ENCODE measurements at places on chromosomes 1 and 21.

- DNase-seq = no peak
Observed at GRCh38 chr1:41848216-41848952, 70.3 kb downstream of the HIVEP3 start.

- no peak for DNase-seq
Observed at GRCh38 chr1:214603819-214604252, 841 bp downstream of the CENPF start.

GRCh38 chr1:162463021-162463420, 34.6 kb upstream of the UHMK1 start:
- DNase-seq = no peak

DNA sequence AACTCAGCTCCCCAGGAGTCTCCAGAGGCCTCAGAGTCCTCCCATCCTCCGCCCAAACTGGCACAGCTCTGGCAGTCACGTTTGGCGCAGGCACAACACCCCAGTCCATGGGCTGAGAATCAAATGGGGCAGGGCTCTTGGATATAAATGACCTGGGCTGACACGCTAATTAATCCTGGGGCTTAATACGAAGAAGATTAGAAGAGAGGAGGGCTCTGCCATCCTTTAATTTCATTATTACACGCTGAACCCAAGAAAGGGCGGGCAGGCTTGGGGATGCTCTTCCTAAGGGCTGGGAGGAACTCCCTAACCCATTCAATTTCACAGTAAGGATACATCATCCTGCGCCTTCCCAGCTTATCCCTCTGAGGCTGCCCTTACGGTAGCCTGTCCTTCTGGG, 2.4 kb downstream of the GRIK3 start:
- DNase-seq = no peak

DNA sequence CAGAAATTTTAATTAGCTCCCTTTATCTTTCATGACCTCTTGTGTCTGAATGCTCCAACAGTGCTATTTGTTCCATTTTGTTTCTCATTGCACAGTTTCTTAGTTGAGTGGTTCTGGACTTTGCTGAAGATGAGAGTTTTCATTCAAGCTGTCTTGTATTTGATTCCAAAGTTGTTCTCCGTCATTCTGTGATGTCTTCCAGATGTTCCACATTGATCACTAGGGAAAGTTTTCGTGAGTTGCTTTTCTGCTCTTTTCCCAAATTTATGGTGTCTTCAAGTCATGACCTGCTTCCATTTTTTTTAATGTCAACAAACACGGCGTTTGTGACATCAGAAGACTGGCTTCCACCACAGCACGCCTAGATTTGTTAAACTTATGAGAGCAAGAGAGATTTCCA, 575.5 kb downstream of the MRPL39 start:
- DNase-seq = no peak

DNA sequence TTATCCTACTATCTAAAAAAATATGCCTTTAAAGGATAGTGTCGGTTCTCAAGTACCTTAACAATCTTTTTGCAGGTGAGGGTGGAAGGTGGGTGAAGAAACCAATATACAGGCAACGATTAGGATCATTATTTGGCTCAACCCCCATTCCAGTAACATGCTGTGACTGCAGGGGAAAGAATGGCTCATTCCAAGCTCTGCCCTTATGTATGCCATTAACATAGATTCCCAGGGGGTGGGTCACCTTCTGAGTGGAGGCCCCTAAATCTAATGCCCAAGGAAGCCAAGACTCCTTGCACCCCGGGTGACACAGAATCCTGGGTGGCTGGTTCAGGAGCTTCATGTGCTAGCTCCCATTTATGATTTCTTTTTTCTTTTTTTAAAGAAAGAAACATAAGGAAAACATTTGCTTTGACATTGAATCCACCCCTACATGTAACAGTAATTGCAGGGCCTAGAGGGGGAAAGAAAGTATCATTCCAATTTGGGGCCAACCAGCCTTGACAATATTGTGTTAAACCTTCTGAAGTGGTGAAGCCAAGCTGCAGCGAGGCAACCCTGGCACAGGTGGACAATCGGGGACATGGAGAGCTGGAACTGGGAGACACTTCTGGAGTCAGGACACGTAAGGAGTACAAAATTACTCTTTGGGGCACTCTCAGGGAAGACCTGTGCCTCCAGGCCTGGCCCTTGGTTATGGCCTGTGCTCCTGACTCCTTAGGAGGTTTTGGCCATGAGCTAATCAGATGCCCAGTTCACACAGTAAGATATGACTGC, 200.3 kb downstream of the PBX1 start:
- DNase-seq = no peak

GRCh38 chr1:67333603-67334002, 25.9 kb downstream of the IL12RB2 start:
- no peak for DNase-seq

GRCh38 chr1:240189386-240189989, 97.8 kb downstream of the FMN2 start:
- no peak for DNase-seq

- no peak for DNase-seq
Observed at GRCh38 chr1:119114786-119115185, 25.7 kb downstream of the WARS2 start.

DNA sequence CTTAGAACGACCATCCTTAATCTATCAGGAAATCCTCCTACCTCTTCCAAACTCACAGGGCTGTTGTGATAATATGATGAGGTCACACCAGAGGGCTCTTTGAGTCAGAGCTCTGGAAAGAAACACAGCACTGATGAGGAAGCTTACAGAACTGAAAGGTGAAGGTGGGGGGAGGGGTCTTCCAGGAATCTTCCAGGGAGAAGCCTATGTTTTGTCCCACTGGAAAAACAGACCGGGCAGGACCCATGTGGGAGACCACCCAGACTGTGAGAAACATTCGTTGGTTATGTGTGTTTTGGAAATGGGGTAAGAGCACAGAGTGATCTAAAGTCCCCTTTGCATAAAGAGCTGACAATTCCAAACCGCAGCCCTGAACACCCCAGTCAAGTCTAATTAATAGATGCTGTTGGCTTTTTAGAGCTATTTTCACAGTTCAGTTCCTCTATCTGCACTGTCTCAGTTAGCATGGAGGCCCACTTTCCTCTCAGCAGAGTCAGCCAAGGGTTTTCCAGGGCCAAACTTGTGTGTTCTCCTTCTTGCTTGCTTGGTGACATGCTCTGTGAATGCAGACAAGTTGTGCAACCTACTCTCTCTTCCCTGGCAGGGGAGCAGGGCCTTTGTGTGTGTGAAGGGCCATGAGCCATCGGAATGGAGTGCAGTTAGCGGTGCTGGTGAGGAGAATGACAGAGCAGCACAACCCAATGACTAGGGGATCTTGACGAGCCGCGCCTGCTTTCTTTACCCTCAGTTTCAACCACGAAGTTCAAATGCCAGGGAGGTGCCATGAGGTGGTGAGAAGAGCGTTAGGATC, 12.3 kb downstream of the PHLDA3 start:
- DNase-seq = peak; percentile 35

GRCh38 chr1:30706528-30706927, 16.9 kb downstream of the MATN1 start:
- DNase-seq = peak; percentile 39

DNA sequence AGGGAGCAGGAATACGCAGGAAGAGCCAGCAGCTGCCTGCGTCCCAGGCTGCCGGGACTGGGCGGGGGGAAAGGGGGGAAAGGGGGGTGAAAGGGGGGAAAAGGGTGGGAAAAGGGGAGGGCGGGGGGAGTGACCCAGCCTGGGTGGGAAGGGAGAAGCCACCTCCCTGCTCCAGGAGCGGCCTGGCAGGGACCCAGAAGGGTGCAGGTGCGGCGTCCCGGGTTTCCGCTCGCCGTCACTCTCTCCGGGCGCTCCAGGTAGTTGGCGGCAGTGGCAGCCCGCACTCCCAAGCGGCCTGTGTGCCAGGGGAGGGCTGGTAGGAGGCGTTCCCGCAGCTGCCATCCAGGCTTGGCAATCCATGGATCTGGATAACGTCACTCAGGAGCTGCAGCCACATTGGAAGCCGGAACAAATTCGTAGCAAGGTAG, 141.0 kb upstream of the NGF start:
- DNase-seq = peak; percentile 81

DNA sequence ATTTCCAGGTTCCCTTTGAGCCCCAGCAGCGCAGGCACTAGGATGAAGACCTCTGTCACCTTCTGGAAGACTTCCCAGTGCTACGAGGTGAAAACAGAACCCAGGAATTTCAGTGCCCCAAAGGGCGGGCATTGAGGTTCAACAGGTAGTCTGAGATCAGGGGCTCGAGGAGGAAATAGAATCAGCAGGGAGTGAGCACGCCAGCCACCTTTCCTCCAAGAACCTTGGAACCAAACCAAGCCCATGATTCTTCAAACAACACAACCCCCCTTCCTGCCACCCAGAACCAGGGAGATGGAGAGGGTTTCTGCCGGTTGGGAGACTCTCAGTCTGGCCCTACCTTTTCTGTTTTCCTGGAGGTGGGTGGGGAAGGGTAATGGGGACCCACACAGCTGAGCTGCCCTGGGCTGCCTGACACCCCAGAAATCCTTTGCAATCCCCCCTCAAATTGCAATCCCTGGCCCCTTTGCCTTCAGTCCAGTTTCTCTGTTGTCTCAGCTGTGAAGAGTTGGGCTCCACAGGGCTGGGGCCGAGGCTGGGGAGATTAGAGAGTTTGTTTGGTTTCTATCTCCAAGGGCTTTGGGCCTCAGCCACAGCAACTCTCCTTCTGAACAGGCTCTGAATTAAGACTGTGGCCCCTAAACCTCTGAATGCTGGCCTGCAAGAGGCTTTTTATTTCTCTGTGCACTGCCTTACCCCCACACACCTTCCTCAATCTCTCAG, 11.9 kb downstream of the SLC41A1 start:
- no peak for DNase-seq

DNA sequence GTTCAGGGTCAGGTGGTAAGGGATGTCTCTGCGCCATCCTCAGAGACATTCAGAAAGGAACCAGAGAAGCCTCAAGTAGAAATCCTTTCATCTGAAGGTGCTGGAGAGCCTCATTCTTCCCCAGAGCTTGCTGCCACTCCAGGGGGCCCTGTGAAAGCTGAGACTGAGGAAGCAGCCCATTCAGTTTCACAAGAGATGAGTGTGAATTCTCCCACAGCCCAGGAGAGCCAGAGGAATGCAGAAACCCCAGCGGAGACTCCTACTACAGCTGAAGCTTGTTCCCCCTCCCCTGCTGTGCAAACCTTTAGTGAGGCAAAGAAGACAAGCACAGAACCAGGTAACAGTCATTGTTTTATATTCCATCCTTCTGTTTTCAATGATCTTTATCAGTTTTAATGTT, 38.7 kb downstream of the ZBTB40 start:
- DNase-seq = no peak
